ENCODE measurements at places on chromosomes 1 and 21.

DNA sequence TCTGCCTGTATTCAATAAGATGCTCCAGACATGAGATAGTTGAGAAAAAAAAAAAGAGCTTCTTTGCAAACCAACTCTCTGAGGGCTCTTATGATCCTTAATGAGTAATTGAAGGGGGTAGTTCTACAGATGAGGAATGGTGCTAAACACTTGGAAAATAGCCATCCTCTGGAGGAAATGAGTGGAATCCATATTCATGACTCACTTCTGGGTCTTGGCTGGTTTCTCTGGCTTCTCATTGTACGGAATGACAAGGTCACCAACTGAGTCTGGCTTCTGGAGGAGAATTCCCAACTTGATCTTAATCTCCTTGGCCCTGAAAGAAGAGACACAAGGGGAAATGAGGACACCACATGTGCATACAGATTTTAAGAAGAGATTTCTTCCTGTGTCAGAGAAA, 34.7 kb downstream of the RGS5 start:
- DNase-seq: no peak

GRCh38 chr1:28196330-28196729, 19.8 kb upstream of the PTAFR start:
- DNase-seq: no peak

- DNase-seq: no peak
Measured at GRCh38 chr1:6658359-6659060, 33.8 kb downstream of the THAP3 start.

- DNase-seq: no peak
Measured at GRCh38 chr1:52157582-52157981, 15.7 kb downstream of the ZFYVE9 start.

GRCh38 chr1:91031081-91031480, 9.2 kb upstream of the ZNF644 start:
- no peak for DNase-seq

- no peak for DNase-seq
Measured at GRCh38 chr1:230820568-230820967, 47.8 kb downstream of the C1orf198 start.

GRCh38 chr1:78277253-78277652, 213.5 kb upstream of the PTGFR start:
- no peak for DNase-seq

- DNase-seq: no peak
Measured at GRCh38 chr1:184958554-184959353, 15.6 kb downstream of the NIBAN1 start.

DNA sequence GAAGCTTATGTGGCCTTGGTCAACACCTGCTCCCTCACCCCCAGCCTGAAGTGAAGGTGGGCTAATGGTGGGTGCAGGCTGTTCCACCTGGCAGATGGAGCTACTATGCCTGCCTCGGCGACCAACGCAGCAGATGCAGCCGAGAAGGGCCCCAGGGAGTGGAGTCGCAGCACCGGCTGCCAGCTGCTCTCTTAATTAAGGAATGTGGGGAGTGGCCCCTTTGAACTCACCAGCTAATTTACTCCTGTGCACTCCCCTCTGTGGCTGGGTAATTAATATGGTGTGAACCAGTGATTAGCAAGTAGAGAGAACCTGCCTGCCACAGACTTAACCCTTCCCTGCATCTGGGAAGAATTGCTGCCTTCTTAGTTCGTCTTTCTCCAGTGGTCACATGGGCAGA, 3.3 kb upstream of the SLAMF8 start:
- DNase-seq: no peak

- no peak for DNase-seq
Measured at GRCh38 chr1:218931324-218931723, 242.4 kb upstream of the LYPLAL1 start.

- DNase-seq: no peak
Measured at GRCh38 chr1:67134695-67135094, at the start of gene C1orf141. C1orf141 (minus strand) TSS chr1:67134970; CDS start chr1:67127240, 7,730 bp downstream.

GRCh38 chr1:230589951-230590350, 52.3 kb upstream of the COG2 start:
- no peak for DNase-seq

DNA sequence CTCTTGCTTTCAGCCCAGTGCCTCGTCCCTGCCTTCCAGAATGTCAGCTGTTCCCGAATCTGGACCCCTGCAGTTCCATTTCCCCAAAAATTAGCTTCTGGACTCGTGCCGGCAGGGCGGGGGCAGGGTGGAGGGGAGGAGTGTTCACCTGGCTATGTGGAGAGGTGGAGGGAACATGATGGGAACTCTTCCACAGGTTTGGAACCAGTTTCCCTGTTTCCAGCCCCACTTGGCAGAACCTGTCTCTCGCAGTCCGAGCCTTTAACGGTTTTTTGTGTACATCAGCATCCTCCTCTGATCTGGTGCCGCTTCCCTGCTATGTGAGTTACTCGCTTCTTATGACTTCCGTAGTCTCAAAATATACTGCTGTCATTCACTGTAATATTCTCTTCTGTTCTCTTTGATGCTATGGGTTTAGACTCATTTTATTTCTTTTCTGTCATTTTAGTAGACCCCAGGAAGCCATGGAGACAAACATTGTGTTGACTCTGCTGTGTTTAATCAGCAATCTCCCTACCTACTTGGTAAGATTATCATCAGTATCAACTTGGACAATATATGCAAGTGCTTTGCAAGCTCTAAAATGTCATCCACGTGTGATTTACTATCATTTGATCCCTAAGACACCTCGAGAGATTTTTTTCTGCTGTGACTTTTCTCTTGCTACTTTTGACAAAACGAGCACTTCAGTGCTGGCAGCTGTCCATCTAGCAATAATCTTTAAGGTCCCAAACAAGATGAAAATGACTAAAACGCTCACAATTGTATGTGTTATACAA, 33.3 kb upstream of the HNRNPU start:
- no peak for DNase-seq

- DNase-seq: no peak
Measured at GRCh38 chr1:92374223-92374622, 75.4 kb downstream of the RPAP2 start.

GRCh38 chr1:157170677-157171515, 32.7 kb upstream of the ETV3 start:
- peak; percentile 13 for DNase-seq

GRCh38 chr1:89807503-89807902, 13.3 kb upstream of the LRRC8D start:
- no peak for DNase-seq

DNA sequence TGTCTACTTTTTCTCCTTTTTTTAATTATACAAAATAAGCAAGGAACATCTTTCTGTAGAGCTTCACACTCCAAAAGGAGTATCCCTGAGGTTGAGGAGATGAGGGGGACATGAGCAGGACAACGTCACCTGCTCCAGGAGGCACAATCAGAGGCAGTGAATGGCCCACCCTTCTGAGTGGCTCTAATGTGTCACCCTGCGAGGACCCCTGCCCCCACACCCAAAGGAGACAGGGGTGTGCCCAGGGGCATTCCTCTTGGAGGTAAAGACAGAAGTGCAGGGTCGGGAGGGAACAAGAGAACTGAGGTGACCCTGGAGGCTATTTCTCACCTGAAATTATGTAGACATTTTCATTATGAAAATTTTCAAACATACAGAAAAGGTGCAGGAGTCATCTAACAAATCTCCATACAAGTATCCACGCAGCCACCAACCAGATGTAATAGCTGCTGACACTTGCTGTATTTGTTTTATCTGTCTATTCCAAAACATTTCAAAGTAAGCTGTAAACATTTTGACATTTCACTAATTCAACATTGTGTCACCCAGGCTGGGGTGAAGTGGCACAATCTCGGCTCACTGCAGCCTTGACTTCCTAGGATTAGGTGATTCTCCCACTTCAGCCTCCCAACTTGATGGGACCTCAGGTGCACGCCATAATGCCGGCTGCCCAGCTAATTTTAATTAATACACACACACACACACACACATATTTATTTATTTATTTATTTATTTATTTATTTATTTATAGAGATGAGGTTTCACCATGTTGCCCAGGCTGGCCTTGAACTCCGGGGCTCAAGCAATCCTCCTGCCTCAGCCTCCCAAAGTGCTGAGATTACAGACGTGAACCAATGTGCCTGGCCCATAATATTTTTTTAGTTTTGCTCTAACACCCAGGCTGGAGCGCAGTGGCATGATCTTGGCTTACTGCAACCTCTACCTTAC, 70.7 kb downstream of the RUNX3 start:
- no peak for DNase-seq

DNA sequence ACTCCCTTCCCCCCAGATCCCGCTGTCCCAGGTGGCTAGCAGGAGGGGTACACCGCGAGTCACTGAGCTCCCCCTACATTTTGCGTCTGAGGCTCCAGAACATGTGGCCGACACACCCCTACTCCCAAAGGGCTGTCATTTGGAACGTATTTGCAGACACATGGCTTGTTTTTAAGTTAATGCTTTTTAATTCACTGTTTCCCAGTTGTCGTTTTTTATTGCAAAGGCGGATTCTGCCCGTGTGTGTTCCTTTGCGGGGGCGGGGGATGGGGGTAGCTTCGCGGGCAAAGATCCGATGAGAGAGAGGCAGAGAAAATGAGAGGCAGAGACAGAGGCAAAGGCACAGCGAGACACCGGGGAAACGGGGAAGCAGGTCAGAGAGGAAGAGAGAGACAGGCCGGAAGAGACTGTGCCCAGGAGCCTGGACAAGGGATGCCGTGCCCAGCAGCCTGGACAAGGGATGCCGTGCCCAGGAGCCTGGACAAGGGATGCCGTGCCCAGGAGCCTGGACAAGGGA, 270.2 kb downstream of the FOXD2 start:
- DNase-seq: no peak

DNA sequence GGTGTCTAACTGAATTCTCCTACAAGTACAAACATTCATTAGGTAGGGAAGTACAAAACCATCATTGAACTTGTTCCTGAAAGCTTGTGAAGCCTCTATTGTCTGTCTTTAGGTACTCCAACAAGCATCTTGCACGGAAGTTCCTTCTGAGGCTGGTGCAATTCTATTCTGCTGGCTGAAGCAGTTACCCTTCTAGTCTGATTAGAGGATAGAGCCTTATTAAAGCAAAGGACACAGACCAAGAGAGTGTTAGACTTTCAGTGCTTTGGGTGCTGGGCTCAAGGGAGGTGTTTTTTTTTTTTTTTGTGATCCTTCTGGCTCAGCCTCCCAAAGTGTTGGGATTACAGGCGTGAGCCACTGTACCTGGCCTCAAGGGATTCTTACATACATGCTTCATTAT, 43.8 kb downstream of the HHAT start:
- DNase-seq: no peak

- DNase-seq: no peak
Measured at GRCh38 chr1:115811140-115811828, 29.6 kb downstream of the NHLH2 start.

- no peak for DNase-seq
Measured at GRCh38 chr1:171032822-171033702, 57.6 kb upstream of the FMO3 start.

DNA sequence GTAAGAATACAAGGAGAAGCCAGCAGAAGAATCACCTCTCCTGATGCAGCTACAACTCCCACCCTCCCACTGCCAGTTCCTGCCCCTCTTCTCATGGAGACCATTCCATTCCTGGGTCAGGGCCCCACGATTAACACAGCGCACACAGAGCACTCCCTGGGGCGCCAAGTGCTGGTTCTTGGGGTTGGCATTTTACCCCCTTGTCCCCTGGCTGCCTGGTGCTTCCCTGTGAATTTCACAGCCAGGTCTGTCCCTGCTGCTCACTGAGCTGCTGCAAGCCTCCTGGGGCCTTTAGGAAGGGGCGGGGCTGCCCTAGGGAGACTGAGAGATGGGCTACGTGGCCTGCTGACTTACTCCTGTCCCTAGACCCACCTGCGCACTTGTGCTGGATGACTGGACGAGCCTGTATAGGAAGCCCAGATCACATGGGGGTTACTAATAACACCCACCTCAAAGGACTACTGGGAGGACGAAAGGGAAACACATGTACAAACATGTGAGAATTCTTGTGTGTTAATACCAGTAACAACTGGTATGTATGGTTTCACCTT, 4.8 kb downstream of the ZNF672 start:
- DNase-seq: no peak

GRCh38 chr21:33643658-33644311, 1.5 kb downstream of the ITSN1 start:
- DNase-seq: no peak

- no peak for DNase-seq
Measured at GRCh38 chr1:26189751-26190275, 589 bp upstream of the CATSPER4 start.

DNA sequence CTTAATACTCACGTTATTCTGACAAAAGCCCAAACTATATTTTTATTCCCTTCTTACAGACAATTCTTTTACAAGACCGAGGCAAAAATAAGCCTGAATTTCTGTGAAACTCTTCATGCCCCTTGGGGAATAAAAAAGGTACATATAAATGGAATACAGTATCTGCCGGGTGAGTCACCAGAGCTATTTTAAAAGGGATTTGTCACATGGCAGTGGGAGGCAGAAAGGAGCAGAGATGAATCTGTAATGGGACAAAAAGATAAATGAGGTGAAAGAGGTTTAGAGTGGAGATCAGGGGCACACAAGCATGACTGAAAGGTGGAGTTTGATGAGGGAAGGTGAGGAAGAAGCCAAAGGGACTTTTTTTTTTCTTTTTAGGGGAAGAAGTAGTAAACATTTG, 8.8 kb downstream of the XCL1 start:
- no peak for DNase-seq

GRCh38 chr21:14751011-14751410, 204.9 kb upstream of the SAMSN1 start:
- no peak for DNase-seq

DNA sequence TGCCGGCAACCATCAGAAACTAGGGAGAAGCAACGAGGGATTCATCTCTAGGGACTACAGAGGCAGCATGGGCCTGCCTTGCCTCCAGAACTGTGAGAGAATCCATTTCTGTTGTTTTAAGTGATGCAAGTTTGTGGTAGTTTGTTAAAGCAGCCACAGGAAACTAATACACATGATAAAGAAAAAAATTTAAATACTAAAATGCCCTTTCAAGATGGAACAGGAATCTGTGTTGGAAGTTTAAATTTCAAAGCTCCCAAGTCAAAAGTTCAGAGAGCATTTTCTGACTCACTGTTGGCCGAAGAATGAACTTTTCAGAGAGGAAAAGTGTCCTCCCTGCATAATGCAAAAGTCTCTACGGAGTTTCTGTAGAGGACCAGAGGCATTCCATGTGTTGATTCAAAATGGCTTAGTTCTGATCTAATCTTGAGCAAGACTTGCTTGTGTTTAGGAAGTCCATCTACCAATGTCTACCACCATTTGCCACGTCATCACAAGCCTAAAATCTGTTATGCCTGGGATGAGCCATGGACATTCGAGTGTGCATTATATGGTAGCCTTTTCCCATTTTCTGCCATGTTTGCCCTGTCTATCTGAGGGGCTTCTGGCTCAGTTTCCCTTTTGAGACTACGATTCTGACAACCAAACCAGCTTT, 22.4 kb upstream of the ARHGAP29 start:
- no peak for DNase-seq

DNA sequence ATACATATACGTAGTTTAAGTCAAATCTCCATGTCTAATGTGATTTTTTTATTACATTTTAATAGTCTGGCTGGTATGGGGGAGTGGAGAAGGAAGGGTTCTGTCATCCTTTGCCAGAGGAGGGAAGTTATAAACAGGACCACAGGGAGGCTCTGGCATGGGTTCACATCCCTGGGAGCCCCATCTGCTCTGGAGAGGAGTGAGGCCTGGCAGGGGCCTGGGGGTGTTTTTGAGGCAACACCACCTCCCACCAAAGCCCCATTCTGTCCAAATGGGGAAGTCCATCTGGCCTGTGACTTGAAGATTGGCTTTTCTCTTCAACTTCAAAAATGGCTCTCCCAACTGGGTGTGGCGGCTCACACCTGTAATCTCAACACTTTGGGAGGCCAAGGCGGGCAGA, 15.8 kb downstream of the DISP3 start:
- DNase-seq: no peak

Measured in stimulated activated CD8-positive, alpha-beta memory T cell treated with anti-CD3 and anti-CD28 coated beads, Interleukin-15, amount 100 ng/mL, for 1 hour (primary cell).